A549 treated with RU486 at 1 μM for 4 hours (cell line): ENCODE measurements at places on chromosomes 2 and 18. TPM values are rescaled to one million over a fixed set of nuclear protein-coding genes. Genes with fewer than 3 reads are reported as not detected.

The ZNF521 gene
- total RNA-seq = not detected in 5 replicates

The DNAH6 gene
- 0.09 to 0.19 TPM (median 0.11 TPM) in 4 of 5 replicates, not detected in the other for total RNA-seq

The LBH gene
- 117 to 186 TPM (median 142 TPM) in 5 replicates for total RNA-seq

The DCAF17 gene
- 5.4 to 10.8 TPM (median 9.7 TPM) in 5 replicates for total RNA-seq

The SFT2D3 gene
- 3.8 to 7.0 TPM (median 6.1 TPM) in 5 replicates for total RNA-seq

The ITPRIPL1 gene
- not detected in 5 replicates for total RNA-seq
